CD4-positive, alpha-beta T cell treated with Interleukin-10 for 1 hour (primary cell): ENCODE measurements at places on chromosomes 6 and 20.

DNA sequence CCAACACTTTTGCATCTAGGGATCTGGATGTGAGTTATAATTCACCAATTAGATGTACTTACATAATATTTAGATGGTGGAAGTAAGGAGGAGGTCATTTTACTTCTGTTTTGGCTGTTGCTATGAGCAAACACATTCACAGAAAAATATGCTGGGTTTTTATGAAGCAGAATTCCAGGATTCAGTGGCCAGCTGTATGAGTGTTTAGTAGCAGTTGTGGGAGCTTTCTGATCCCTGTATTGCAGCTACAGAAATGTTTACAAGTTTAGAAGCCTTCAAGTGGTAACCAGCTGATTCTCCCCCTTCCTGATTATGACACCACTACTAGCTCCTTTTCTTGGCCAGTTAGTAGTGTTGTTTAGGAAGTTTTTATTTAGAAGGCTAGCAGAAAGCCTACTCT lies 177.0 kb downstream of the TENT5A start:
- DNase-seq = no peak

- no peak for DNase-seq
Measured at GRCh38 chr6:63930848-63931247, 295.2 kb downstream of the PHF3 start.

DNA sequence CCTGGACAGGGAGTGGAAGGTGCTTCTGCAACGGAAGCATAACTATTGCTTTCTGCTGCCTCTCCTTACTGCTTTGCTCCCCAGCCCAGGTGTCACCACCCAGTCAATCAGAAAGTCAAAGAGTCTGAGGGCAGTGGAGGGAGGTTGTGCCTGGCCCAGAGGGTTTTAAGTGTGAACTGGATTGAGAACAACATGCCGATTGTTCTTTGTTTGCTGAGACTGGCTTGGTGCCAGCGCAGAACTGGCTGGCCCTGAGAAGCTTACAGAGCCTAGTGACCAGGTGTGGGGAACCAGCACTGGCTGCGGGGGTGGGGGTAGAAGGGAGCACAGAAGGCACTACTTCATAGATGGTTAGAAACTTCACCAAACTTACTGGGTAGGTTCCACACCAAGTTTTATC lies 31.1 kb upstream of the ENPP4 start:
- no peak for DNase-seq

DNA sequence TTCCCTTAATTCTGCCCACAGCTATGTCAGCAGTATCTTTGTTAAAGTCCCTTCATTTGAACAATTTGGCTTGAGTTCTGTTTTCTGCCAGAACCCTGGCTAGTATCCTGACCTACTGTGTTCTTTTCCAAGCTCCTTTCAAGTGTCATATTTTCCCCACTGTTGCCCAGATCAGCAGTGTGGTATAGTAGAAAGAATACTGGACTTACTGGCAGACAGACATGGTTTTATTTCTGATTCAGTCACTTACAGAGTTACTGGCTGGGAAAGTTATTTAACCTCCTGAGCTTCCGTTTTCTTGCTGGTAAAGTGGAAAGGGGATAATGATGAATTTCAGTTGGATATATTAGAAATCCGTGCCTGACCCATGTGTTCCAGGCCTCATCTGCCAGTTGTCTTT lies 39.8 kb upstream of the RAB23 start:
- no peak for DNase-seq

DNA sequence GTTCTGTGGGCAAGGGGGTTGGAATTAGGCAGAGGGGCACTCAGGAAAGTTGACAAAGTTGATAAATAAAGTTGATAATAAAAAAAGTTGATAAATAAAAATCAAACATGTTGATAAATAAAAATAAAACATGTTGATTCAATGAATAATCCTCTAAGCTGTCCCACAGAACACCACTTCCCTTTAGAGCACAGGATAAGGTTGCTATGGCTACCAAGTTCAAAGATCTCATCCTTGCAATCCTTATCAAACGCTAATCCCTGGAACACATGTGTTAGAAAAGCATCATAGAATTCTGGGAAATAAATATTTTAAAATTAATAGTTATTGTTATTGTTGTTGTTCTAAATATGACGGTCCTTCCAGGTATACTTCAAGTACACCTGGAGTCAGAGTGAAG lies 33.9 kb downstream of the MBOAT1 start:
- no peak for DNase-seq

DNA sequence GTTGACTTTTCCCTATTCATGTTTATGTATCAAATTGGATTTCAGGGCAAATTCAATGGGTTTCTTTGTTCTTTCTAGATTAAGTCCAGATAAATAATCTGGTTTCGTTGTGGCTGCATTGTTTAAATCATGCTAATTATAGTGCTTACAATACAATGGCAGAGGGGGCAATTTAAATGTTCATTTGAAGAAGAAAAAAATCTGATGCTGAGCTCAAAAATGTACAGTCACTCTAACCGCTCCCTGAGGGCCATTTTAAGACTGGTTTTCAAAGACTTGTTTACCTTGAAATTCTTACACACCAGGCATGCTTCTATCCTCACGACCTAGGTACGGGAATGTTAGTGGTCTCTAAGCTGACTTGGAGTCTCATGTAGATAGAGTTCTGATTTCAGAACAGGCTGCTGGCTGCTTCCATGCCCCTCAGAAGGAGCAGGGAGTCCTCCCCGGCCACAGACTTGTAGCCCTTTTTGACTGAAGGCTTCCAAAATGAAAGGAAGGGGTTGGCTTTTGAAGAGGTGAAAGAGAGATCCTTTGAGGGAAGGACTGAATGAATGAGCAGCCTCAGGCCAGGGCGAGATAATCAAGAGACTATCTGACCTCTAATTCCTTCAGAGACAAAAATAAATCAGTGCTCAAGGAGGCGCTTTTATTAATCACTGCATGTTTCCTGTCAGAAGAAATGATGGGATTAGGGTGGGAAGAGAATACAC lies 86.1 kb upstream of the ZNF217 start:
- no peak for DNase-seq

- DNase-seq = no peak
Measured at GRCh38 chr6:91653076-91653723, 1066.3 kb upstream of the MAP3K7 start.

DNA sequence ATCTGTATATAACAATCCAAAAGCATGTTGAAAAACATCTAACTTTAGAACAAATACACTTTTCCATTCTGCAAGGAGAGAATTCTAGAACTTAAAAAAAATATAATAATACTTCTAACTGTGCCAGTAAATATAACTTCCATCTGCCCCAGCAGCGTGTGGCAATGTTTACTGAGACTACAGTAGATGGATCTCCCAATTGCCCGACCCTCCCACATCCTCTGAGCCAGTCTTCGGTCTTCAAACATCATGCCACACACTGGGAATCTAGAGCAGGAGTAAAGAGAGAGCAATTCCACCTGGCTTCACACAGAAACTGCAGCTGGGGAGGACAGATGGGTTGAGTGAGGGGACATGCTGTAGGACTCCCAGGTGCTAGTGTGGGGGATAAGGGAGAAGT lies 121.3 kb upstream of the NHSL1 start:
- no peak for DNase-seq

- DNase-seq = no peak
Measured at GRCh38 chr20:10667560-10668167, 6.1 kb downstream of the JAG1 start.

DNA sequence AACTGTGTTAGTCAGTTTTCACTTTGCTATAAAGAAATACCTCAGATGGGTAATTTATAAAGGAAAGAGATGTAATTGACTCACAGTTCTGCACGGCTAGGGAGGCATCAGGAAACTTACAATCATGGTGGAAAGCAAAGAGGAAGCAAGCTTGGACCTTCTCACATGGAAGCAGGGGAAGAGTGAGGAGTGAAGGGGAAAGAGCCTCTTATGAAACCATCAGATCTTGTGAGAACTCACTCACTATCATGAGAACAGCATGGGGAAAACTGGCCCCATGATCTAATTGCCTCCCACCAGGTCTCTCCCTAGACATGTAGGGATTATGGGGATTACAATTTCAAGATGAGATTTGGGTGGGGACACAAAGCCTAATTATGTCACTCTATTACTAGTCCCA lies 41.3 kb upstream of the PLAGL1 start:
- DNase-seq = no peak

GRCh38 chr6:19895866-19896692 lies 58.9 kb downstream of the ID4 start:
- DNase-seq = no peak

DNA sequence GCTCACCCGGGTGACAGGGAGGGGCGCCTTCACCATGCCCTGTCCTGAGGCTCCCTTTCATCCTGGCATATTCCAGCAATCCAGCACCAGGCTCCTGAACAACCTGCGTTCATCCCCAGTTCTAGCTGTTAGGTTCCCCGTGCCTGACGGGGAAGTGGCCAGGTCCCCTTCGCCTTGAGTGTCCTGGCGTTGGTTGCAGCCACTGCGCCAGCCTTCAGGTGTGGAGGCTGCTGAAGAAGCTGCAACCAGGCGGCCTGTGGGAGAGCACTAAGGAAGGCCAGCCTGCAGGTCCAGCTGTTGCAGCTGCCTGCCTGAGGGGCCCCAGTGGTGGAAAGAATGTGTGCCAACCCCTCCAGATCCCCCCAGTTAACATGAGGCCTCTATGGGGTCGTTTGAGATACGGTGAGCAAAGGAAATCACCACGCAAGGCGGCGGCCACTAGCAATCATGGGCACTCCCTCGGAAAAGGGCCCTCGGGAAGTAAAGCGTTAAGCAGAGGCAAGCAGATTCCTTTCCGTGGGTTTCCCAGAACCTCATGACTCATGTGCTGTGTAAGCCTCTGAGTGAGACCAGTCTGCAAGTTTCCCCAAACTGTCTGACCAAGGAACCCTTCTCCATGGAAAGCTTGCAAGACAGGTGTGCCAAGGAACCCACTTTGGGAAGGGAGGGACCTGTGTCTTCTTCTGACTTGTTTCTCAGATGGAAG lies 320.8 kb downstream of the TAF4 start:
- DNase-seq = no peak

DNA sequence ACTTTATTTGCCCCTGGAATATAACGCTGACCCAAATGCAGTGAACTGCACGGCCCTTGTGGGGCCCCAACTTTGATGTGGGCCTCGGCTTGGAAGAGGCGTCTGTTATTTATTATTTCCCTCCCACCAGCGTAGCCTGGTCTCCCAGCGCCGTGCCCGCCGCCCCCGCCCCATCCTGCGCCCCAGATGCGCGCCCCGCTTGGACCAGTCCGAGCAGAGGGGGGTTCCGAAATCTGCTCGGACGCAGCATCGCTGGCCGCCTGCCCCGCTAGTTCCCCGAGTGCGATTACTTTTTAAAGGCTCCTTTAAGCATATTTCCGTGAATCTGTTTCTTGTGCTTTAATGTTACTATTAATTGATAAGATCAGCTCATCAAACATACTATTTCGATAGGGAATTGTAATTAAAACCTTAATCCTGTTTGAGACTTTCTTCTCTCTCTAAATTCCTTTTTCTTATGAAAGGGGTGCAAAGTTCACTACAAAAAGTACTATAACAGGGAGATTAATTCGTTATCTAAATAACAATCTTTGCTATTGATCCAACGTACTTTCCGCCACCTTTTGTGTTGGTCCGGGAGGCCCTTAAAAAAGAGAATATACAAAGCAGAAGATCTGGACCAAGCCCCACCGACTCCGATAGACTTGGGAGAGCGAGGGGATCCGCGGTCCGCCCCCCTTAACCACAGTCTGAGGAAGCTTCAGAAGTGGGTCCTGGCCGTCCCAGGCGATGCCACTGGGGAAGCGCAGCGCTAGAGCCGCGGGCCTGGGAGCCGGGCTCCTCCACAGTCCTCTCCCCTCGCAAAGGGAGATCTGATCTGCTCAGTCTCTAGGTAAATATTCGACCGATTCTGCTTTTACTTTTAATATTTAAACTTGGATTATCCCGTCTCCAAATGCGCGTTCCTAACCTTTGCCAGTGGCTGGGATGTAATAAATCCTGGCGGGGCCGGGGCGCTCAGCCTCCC lies 10.2 kb downstream of the POU3F2 start:
- no peak for DNase-seq

GRCh38 chr6:41785254-41785653 lies 2.2 kb upstream of the TOMM6 start:
- no peak for DNase-seq

DNA sequence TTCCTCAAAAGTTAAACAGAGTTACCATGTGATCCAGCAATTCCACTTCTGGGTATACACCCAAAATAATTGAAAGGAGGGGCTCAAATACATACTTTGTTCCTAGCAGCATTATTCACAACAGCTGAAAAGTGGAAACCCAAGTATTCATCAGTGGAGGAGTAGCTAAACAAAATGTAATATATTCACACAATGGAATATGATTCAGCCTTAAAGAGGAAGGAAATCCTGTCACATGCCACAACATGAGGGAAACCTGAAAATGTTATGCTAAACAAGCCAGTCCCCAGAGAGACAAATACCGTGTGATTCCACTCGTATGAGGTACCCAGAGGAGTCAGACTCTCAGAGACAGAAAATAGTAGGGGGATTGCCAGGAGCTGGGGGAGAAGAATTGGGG lies 44.5 kb downstream of the PXDC1 start:
- DNase-seq = no peak

GRCh38 chr20:44614525-44614924 lies 32.1 kb downstream of the PKIG start:
- no peak for DNase-seq

GRCh38 chr6:25180630-25181349 lies 98.4 kb upstream of the CARMIL1 start:
- no peak for DNase-seq

DNA sequence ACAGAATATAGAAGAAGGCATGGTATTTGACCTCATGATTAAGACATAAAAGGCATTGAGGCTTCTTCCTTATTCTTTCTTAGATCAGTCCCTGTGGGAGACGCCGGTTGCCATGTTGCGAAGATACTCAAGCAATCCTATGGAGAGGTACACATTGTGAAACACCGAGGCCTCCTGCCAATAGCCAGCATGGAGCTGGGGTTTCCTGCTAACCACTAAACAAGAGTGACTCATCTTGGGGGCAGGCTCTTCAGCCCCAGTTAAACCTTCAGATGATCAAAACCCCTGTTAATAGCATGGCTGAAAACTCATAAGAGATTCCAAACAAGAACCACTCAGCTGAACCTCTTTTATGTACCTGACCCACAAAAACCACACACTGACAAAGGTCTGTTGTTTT lies 478.8 kb downstream of the CD83 start:
- no peak for DNase-seq

DNA sequence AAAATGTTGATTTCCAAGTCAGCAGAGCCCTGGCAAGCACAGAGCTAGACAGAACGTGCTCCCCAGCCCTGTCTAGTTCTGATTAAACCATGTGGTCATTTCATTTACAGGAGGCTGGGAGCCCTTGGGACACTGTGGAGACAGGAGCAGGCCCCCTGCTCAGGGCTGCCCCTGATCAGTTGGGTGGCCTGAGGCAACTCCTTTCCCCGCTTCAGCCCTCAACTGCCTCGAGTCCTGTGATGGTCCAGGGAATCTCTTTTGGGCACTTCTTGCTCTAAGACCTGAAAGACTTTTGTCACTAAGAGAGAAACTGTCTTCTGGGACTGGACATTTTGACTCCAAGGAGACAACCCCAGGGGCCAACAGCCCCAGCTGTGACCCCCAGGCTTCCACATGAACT lies 13.5 kb downstream of the DYNLRB1 start:
- no peak for DNase-seq

DNA sequence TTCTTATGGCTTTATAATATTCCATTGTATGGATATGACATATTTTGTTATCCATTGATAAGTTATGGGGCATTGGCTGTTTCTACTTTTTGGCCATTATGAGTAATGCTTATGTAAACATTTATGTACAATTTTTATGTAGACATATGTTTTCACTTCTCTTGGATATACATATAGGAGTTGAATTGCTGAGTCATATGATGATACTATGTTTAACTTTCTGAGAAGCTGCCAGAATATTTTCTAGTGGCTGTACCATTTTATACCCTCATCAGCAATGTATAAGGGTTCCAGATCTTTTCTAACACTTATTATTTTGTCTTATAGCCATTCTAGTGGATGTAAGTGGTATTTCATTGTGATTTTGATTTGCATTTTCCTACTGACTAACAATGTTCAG lies 23.1 kb downstream of the OTOR start:
- no peak for DNase-seq
